A549 treated with dexamethasone at 1 μM for 4 hours (cell line): ENCODE measurements at places on chromosomes 3 and 15. TPM values are rescaled to one million over a fixed set of nuclear protein-coding genes. Genes with fewer than 3 reads are reported as not detected.

HRH1 gene
- total RNA-seq, result 5.3 to 7.7 TPM (median 6.2 TPM) in 5 replicates

SST gene
- total RNA-seq, result not detected in 5 replicates

CGNL1 gene
- 0.60 to 0.80 TPM (median 0.73 TPM) in 5 replicates for total RNA-seq

ARNT2 gene
- 14.0 to 19.3 TPM (median 18.0 TPM) in 5 replicates for total RNA-seq

GXYLT2 gene
- 1.0 to 1.5 TPM (median 1.2 TPM) in 5 replicates for total RNA-seq

PARP6 gene
- 42.5 to 64.4 TPM (median 60.6 TPM) in 5 replicates for total RNA-seq

KBTBD12 gene
- total RNA-seq, result not detected in 5 replicates

GPR171 gene
- total RNA-seq, result not detected in 5 replicates

RTP3 gene
- not detected in 5 replicates for total RNA-seq

CACNA2D3 gene
- total RNA-seq, result 0.15 to 0.43 TPM (median 0.23 TPM) in 5 replicates

TMEM212 gene
- not detected in 5 replicates for total RNA-seq

GNAT1 gene
- 0.03 to 0.48 TPM (median 0.21 TPM) in 4 of 5 replicates, not detected in the other for total RNA-seq

ANKRD34C gene
- total RNA-seq, result not detected in 5 replicates

AP4E1 gene
- 8.0 to 11.5 TPM (median 10.2 TPM) in 5 replicates for total RNA-seq

USP4 gene
- 13.3 to 16.3 TPM (median 15.7 TPM) in 5 replicates for total RNA-seq

DNAJB8 gene
- total RNA-seq, result not detected in 5 replicates

CASR gene
- total RNA-seq, result not detected in 5 replicates

ACKR4 gene
- 0.04 TPM in 1 of 5 replicates, not detected in the others for total RNA-seq

C3orf85 gene
- total RNA-seq, result not detected in 5 replicates

C3orf70 gene
- total RNA-seq, result 0.07 to 0.16 TPM (median 0.13 TPM) in 5 replicates

RPSA gene
- 2,253 to 2,693 TPM (median 2,311 TPM) in 5 replicates for total RNA-seq

MYO9A gene
- total RNA-seq, result 8.8 to 17.4 TPM (median 12.7 TPM) in 5 replicates

GADL1 gene
- total RNA-seq, result not detected in 5 replicates

LXN gene
- 48.3 to 59.8 TPM (median 53.1 TPM) in 5 replicates for total RNA-seq
